GM19239 (cell line): ENCODE measurements at places on chromosomes 13 and 19.

GRCh38 chr13:110700641-110701040 is 5.3 kb downstream of the CARS2 start:
- DNase-seq, result no peak

DNA sequence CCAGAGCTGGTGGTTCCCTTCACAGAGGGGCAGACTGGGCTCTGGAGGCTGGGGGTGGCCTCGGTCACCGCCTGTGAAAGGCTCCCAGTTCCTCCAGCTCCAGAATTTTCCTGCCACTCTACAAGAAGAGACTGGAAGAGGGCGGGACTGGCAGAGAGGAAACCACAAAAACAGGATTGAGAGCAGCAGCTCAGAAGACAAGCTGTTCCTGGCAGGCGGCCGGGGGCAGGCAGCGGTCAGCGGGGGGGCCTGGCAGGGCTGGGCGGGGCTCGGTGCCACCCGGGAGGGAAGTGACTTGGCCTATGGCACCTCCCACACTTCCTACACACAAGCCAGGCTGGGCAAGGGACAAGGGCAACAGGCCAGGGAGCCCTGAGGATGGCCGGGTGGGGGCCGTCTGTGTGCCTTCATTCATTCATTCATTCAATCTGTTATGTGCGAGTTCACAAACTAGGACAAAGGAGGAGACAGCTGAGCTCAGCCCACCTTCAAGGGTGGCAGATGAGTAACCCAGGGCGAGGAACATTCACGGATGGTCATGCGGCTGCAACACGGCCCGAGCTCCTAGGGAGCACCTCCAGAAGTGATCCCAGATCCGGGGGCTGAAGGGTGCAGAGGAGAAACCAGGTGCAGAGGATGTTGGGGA is 16.9 kb upstream of the BTBD2 start:
- DNase-seq, result no peak

DNA sequence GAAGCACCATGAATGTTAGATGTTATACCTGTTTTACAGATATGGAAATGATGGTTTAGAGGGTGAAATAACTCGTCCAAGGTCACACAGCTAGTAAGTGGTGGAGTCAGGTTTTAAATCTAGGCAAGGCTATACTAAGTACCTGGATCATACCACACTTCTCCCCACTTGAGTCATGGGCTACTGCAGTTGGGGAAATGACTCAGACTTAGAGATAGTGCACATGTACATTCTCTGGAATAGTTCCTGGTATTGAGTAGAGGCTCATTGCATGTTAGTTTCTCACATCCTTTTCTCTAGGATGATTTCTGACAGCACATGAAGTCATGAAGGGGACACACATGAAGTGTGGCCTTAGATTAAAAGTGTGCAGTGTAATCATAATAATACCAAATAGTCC is 76.2 kb upstream of the TNFSF11 start:
- no peak for DNase-seq

GRCh38 chr13:21208652-21209154 is 32.2 kb downstream of the MRPL57 start:
- DNase-seq, result no peak

DNA sequence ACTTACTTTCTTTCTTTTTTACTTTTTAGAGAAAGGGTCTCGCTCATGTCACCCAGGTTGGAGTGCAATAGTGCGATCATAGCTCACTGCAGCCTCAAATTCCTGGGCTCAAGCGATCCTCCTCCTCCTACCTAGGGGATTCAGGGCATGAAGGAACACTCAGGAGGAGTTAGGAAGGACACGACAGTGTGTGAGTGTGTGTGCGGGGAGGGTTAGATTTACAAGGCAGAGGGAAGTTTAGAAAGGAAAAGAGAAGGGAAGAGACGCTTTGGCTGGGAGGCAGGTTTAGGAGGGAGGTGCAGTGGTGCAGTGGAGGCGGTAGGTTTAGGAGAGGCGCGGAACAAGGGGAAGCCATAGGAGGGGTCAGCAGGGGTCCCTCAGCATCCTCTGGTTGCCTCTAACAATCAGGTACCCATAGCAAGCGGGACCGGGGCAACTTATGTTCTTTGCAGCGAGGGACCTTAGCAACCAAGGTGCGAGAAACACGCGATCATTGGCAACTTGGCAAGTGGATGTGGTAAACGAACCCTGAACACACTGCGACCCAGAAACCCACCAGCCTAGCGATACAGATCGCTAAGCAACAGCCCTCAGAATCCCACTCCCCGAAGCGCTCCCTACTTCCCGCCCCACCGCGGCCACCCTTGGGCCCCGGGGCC is 501 bp downstream of the SIRT2 start:
- no peak for DNase-seq

- DNase-seq, result no peak
These were observed 19.4 kb upstream of the F7 start for GRCh38 chr13:113086031-113086750.

DNA sequence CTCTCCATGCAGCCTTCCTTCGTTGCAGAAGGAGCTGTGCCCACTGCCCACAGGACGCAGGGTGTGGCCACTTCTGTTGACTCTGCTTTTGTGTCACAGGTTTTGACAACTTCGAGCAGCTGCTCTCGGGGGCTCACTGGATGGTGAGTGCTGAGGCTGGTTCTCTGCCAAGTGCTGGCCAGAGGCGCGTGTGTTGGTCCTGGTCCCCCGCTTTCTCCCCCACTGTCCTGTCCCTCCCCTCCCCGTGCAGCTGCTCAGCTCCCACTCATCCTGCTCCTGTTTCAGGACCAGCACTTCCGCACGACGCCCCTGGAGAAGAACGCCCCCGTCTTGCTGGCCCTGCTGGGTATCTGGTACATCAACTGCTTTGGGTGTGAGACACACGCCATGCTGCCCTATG is 10.6 kb upstream of the PDCD2L start:
- no peak for DNase-seq

GRCh38 chr13:46609052-46609451 is 56.1 kb downstream of the LRCH1 start:
- no peak for DNase-seq

GRCh38 chr13:81041761-81042160 is 700.8 kb upstream of the SPRY2 start:
- DNase-seq, result no peak

DNA sequence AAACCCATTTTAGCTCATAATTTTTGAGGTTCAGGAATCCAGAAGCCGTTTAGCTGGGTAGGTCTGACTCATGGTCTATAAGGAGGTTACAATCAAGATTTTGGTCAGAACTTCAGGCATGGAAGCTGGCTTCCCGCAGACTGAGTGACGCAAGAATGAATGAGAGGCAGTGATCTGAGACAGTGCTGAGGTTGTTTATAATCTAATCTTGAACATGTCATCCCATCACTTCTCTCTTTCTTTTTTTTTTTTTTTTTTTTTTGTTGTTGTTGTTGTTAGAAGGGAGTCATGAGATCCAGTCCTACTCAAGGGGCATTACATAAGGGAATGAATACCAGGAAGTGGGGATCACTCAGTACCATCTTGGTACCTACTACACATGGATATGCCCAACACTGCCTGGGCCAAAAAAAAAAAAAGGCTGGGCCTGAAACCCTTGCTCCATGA is 217.4 kb downstream of the DLEU7 start:
- no peak for DNase-seq

GRCh38 chr13:109955598-109955997 is 169.2 kb upstream of the IRS2 start:
- no peak for DNase-seq

DNA sequence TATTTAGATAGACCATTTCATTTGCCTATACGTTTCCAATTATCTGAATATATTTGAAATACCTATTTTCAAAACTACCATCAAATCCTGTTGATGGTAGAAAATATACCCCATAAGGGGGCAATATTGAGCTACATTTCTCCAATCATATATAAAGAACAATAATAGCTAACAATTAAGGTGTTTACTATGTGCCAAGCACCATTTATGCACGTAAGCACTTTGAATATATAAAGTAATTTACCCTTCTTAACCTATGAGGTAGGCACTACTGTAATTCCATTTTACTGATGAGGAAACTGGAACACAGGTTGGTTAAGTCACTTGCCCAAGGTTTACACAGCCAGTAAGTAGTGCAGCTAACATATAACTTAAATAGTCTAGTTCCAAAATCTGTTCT is 79.2 kb downstream of the UBL3 start:
- DNase-seq, result no peak

GRCh38 chr19:1862424-1863327 is 703 bp downstream of the KLF16 start:
- peak; percentile 70 for DNase-seq

DNA sequence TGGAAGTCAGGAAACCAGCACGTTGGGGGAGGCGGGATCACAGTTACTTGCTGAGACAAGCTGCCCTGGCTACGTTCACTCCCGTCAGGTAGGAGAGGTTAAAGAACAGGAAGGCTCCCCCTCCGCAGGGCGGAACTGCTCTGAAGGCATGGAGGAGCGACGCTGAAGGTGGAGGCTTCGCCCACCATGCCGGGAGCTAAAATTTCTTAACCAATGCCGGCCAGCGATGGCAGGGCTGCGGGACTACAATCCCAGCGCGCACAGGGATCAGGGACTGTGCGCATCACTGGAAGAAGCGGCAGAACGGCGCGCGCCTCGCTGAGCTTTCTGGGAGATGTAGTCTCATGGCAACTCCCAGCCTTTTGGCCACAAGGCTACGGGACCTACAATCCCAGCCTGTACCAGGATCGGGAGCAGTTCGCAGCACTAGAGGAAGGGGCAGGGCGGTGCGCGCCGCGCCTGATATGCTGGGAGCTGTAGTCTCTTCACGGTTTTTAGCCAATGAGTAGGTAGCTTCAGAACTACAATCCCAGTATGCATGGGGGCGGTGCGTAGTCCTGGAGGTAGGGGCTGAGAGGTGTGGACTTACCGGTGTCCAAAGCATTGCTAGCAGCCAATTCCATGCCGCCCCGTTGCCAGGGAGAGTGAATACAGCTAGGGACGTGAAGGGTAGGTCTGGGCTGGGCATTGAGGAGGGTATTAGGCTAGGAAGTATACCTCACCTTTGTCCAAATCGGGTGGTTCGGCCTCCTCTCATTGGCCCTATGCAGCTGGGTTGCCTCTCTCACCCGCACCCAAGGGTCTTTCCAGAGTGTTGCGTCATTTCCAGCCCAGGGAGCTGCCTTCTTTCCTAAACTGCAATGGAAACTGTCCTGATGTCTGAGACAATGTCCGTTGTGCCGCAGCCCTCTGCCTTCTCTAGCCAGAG is 12.8 kb upstream of the ZNF682 start:
- peak; percentile 20 for DNase-seq

DNA sequence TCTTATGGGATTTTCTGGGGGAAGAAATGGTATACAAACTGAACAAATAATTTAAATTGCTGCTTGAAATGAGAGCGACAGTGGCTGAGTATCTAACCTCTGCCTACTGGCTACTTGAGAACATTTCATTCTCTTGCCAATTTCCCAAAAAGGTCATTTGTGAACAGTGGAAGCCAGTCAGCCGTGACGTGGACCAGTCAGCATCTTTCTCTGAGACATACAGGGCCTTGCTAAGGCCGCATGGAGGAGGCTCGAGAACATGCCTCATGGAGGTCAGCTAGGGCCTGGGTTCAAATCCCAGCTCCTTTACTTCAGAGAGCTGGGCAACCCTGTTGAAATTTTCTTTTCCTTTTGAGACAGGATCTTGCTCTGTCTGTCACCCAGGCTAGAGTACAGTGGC is 20.3 kb downstream of the ZC3H4 start:
- no peak for DNase-seq

- no peak for DNase-seq
These were observed 5.9 kb downstream of the SHANK1 start for GRCh38 chr19:50713556-50714236.

DNA sequence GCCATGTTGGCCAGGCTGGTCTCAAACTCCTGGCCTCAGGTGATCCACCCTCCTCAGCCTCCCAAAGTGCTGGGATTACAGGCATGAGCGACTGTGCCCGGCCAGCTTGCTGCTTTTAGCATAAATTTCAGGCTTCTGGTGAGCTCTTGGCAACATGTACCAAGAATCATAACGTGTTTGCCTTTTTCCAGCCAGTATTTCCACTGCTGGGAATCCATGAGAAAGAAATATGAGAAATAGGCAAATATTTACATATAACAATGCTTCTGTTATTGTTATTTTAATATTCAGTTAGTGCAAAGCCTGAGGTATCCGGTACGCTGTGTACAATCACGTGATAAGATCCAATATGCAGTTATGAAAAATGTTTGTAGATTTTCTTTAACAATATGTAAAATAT is 29.2 kb upstream of the CERS4 start:
- DNase-seq, result no peak

GRCh38 chr13:89687066-89687465 is 1660.4 kb upstream of the MIR17HG start:
- DNase-seq, result no peak

DNA sequence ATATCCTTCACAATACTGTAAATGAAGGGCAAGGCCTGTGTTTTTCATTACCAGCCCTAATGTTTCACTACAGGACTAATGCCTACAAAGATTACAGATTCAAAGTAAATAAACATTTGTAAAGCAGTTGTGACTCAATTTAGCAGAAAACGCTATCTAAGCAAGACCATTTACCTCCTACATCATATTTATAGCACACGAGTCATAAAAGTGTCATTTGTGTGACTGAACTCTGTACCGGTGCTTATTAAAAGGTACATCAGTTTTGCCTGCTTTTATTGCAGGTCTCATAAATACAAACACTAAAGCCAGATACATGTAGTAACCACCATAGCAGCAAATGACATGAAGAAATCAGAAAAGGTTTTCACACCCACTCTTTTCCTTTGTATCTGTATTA is 61.5 kb upstream of the SLC15A1 start:
- no peak for DNase-seq

DNA sequence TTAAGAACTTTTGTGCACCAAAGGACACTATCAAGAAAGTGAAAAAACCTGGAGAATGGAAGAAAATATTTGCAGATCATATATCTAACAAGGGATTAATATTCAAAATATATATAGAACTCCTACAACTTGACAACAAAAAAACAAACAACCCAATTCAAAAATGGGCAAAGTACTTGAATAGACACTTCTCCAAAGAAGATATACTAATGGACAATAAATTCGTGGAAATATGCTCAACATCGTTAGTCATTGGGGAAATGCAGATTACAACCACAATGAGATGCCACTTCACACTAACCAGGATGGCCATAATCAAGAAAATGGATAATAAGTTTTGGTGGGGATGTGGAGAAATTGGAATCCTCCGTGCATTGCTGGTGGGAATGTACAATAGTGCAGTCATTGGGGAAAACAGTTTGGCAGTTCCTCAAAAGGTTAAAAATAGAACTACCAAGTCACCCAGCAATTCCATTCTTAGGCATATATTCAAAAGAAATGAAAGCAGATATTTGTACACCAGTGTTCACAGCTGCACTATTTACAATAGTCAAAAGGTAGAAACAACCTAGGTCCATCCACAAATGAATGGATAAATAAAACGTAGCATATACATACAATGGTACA is 2.2 kb upstream of the LSR start:
- DNase-seq, result no peak
